D341Med (cell line): ENCODE measurements at places on chromosomes 5 and 9.

DNA sequence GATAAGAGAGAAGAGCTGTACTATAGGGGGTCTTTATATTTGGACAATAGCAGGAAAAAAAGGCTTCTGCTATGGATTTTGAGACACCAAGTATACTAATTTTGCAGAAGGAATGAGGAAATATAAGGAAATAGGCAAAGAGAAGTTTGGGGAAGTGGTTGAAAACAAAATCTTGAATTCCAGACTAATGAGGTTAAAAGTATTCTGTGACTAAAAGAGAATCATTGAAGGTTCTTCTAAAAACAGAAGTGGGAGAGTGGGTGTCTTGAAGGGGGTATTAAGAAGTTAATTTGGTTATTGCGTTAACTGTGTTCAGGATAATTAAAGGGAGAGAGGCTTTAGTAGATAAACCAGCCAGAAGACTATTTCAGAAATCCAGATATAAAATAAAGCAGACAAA is 148.7 kb downstream of the RFK start:
- no peak for DNase-seq

GRCh38 chr5:66828548-66829357 is 232.6 kb downstream of the MAST4 start:
- peak; percentile 34 for DNase-seq

- no peak for DNase-seq
These were observed 7.2 kb downstream of the ZNF354B start for GRCh38 chr5:178866946-178867345.

DNA sequence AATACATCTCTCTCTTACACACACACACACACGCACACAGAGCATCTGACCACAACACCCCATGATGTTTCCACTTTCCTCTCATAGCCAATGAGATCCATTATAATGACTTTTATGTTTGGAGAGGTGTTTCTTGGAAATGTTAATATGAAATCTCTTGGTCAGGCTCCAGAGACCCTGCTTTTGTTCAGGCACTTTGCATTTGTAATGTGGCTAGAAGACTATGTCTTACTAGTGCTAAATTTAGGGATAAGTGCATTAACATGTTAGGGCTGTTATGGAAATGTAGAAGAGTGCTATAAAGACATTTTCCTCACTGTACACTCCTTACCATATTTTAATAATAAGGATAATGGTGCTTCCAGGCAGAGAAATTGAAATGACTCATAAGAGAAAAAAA is 3.8 kb downstream of the CDH9 start:
- DNase-seq = no peak

- no peak for DNase-seq
These were observed 12.7 kb upstream of the FGF1 start for GRCh38 chr5:142698447-142699183.

GRCh38 chr9:124350494-124351263 is 64.6 kb downstream of the PSMB7 start:
- DNase-seq = no peak

- peak; percentile 60 for DNase-seq
These were observed 2.6 kb downstream of the EXOSC2 start for GRCh38 chr9:130696139-130696650.

DNA sequence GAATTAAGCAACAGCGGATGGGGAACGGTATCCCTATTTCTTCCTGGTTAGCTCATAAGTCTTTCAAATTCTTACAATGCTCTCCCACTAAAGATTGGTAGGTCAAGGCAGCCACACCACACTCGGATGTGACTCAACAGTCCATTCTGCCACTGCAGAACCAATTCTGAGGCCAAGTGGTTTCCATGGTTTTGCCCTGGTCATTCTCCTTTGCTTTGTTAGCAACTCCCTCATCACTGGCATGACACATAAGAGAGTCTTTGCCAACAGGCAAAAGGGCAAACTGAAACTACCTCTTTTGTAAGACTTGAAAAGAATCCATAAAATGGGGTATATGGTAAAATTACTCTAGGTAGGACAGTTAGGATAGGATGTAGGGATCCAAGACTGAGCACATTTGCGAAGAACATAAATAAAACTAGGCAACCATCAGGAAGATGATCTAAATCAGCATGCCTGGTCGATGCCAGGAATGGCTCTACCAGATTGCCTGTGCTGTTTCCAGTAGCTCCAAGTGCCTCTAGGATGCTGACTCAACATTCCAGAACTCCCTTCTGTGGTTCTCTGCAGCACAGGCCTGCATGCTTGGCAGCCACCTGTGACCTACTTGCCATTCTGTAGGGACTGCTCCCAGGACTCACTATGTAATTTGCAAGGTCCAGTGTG is 105.4 kb downstream of the DCP2 start:
- DNase-seq = no peak

- DNase-seq = no peak
These were observed 36.4 kb downstream of the THBS4 start for GRCh38 chr5:80071510-80072021.

- no peak for DNase-seq
These were observed 84.9 kb downstream of the KLHL3 start for GRCh38 chr5:137651022-137651421.

DNA sequence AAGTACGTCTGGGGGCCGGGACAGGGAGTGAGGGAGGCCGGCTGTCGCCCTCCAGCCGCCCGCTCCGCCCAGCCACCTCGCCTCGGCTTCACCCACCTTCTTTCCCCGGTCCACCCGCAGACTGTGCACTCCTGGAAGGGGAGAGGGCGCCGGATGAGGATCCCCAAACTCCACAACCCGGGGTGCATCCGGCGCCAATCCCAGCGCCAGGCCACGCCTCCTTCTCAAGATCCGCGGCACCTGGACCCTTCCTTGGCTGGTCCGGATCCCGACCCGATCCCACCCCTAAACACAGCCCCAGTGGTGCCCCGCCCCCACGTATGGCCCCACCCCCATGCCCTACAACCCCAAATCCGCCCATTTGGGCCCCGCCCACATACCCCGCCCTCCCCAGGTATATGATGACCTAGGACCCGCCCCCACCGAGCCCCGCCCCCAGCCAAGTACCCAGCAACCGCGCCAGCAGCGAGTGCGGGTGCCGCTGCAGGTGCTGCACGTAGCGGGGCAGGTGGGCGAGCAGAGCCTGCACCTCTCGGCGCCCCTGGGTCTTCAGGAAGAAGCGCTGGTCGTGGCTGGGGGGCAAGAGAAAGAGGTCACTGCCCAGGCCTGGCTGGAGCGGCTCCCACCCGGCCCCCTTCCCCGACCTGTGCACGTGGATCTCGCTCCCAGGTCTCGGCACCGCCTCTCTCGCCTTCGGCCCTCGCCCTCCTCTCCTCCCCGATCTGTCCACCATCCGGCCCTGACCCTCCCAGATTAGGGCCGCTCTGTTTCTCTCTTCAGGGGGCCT is 3.2 kb downstream of the PIP5KL1 start:
- no peak for DNase-seq

DNA sequence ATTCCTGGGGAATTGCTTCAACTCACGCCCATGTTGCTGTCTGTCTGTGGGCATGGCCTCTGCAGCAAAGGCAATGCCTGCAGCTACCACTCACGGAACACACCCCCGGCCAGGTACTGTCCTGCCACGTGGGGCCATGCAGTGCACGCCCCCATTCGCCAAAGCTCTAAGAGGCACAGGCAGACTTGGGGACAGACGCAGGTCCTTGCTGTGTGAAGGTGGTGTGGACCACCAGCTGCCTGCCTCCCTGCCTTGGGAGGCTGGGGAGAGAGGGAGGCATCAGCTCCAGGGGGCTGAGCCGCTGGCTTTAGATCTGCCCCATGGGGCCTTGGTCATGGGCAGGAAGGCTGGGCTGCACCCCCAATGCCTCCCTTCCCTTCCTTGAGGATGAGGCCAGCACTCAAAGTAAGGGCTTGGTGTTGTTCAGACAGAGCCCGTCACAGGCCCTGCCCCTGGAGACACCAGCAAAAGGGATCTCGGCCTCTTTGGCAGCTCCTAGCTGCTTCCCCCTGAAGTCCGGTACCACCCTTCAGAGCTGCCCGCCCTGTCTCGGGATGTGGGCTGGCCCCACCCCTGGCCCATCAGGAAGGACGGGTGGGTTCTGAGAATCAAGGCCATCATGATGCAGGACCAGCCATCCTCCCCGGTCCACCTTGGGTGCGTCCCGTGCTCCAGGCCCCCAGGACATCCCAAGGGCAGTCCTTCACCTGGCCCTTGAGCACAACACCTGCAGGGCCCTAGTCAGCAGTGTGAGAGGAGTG is 2.3 kb downstream of the GRIN1 start:
- DNase-seq = peak; percentile 16

GRCh38 chr9:87609002-87609401 is 111.3 kb downstream of the DAPK1 start:
- DNase-seq = no peak

GRCh38 chr9:124261736-124262648 is 4.2 kb downstream of the NEK6 start:
- DNase-seq = no peak

DNA sequence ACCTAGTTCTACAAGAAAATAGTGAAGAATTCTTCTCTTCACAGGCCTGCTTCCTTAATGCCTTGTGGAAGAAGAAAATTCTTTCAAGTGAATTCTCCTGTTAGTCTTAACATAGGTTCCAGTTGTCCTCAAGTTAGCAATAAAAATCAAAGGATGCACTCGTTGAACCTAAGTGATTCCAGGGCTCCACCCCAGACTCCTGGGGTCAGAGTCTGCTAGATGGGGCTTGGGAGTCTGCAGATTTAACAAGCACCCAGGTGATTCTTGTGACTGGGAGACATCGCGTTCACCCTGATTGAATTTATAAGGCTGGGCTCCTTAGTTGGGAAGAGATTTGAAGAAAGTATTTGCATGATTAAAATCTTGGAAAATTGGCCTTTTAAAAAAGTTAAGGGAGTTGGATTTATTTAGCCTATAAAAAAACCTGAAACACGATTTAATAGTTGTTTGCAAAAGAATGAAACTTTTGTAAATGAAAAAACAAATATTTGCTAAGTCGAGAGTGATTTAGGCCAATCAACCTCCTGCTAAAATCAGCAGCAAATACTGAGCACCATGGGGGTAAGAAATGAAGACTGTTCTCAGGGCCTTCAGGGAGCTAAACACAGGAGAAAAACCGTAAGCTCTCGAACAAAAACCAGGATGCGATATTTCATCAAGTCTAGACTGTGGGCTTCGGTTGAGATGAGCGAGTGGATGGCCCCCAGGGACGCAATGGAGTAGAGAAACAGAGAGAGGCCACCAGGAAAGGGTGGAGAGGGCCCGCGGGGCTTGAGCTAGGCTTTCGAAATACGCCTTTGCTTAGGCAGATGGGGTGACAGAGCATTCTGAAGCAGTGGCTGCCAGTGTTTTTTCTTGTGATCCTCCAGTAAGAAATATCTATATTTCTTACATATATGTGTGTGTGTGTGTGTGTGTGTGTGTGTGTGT is 86.9 kb upstream of the TTC23L start:
- no peak for DNase-seq

GRCh38 chr9:5873439-5873838 is 17.2 kb upstream of the MLANA start:
- no peak for DNase-seq

- DNase-seq = no peak
These were observed 7.4 kb downstream of the GALNT10 start for GRCh38 chr5:154197801-154198491.

- no peak for DNase-seq
These were observed 52.5 kb upstream of the SLC2A8 start for GRCh38 chr9:127344368-127345000.

GRCh38 chr5:36733183-36733582 is 126.8 kb downstream of the SLC1A3 start:
- no peak for DNase-seq

- DNase-seq = no peak
These were observed 262.1 kb upstream of the KLF4 start for GRCh38 chr9:107751567-107752210.

GRCh38 chr5:170251462-170251861 is 18.7 kb downstream of the C5orf58 start:
- DNase-seq = no peak

DNA sequence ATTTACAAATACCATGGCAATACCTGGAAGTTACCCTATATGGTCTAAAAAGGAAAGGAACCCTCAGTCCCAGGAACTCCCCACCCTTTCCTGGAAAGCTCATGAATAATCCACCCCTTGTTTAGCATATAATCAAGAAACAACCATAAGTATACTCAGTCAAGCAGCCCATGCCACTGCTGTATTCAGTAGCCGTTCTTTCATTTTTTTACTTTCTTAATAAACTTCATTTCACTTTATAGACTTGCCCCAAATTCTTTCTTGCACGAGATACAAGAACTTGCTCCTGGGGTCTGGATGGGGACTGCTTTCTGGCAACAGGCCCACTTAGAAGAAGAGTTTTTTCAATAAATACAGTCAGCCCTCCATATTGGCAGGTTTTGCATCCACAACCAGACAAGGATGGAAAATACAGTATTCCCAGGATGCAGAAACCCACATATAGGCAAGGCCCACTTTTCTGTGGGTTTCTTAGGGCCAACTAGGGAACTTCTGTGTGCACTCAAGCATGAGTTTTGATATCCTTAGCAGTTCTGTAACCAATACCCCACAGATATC is 2.8 kb upstream of the TBCA start:
- DNase-seq = no peak

GRCh38 chr5:174282391-174282790 is 236.9 kb downstream of the NSG2 start:
- no peak for DNase-seq

DNA sequence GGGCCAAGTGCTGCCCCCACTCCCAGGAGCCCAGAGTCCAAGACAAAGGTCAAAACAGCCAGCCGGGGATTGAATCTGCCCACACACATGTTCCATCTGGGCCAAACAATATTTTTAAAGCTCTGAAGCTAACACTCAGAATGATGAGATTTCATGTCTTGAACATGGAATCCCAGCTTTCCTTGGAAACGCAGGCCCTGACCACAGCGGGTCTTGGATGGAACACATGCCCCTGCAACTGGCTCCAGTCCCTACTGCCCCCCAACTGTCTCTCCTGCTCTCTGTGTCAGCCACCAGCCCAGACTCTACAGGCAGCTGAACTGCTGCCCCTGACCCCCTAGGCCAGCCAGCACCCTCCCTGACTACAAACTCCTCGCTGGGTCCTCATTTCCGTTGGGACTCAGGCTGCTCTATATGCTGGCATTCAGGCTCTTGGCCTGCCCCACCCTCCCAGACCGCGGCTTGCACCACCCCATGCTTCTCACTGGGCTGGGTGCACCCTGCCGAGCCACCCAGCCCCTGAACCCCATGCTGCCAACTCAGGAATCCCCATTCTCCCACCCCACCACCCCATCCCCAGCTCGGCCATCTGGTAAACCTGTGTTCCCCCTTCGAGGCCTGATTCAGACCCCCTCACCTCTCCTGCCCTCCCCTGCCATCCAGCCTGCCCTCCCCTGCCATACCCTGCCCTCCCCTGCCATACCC is 71.7 kb downstream of the ADAMTS2 start:
- no peak for DNase-seq

GRCh38 chr5:72857396-72857795 is 40.9 kb downstream of the TNPO1 start:
- DNase-seq = no peak

- peak; percentile 49 for DNase-seq
These were observed 8.7 kb upstream of the TRPC7 start for GRCh38 chr5:136374003-136374402.

GRCh38 chr5:14038341-14038959 is 94.0 kb upstream of the DNAH5 start:
- DNase-seq = no peak

DNA sequence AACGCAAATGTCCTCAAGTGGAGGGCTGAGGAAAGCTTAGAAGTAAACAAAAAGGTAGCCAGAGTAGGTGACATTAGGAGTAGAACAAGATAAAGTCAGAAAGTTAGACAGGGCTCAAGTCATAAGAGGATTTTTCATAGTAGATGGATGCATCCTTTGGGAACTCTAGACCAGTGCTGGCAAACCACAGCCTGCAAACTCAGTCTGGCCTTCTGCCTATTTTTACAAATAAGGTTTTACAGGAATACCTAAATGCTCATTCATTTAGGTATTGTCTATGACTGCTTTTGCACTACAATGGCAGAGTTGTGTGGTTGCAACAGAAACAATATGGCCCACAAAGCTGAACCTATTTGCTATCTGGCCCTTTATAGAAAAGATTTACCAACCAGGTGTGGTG is 116.0 kb upstream of the HMHB1 start:
- no peak for DNase-seq
